Stimulated activated CD8-positive, alpha-beta memory T cell treated with anti-CD3 and anti-CD28 coated beads, Interleukin-4, amount 100 ng/mL, for 1 hour (primary cell): ENCODE measurements at places on chromosomes 2 and 18.

GRCh38 chr2:16031058-16031847, 90.9 kb downstream of the MYCN start:
- DNase-seq: no peak

GRCh38 chr2:222038067-222038802, 260.6 kb downstream of the PAX3 start:
- DNase-seq: no peak

GRCh38 chr2:196076778-196077568, 8.3 kb upstream of the DNAH7 start:
- DNase-seq: no peak

- no peak for DNase-seq
These were observed 75.5 kb downstream of the ANTXR1 start for GRCh38 chr2:69088466-69088865.

- DNase-seq: no peak
These were observed 183.1 kb upstream of the ARL4C start for GRCh38 chr2:234679741-234680687.
